AG10803 (cell line): ENCODE measurements at places on chromosomes 16 and 17.
A peak's percentile ranks its signal among the peaks of the same experiment; 100 is the strongest.

- no peak for DNase-seq
Observed at GRCh38 chr17:28578246-28579195, 1.8 kb upstream of the ALDOC start.

GRCh38 chr16:27977966-27978365 lies 85.5 kb downstream of the GSG1L start:
- peak; percentile 44 for DNase-seq

GRCh38 chr16:8907096-8907495 lies 24.9 kb downstream of the LITAFD start:
- peak; percentile 53 for DNase-seq

DNA sequence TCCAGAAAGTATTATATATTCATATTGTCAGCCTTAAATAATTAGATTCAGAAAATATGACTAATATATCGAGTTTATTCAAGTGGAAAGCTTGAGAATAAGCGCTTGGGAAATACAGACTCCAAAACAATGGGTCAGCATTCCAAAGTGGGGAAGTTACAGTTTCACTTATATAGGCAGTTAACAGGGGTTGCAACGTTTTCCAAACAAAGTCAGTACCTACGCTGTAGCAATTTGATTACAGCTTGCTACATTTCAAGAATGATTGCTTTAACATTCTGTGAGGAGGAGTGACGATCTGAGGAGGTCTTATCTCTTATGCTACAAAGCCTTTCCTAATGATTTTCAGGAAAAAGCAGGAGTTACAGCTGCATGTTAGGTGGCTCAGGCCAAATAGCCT lies 34.2 kb upstream of the HS3ST3A1 start:
- no peak for DNase-seq

- no peak for DNase-seq
Observed at GRCh38 chr16:78642621-78643285, 543.3 kb downstream of the WWOX start.

DNA sequence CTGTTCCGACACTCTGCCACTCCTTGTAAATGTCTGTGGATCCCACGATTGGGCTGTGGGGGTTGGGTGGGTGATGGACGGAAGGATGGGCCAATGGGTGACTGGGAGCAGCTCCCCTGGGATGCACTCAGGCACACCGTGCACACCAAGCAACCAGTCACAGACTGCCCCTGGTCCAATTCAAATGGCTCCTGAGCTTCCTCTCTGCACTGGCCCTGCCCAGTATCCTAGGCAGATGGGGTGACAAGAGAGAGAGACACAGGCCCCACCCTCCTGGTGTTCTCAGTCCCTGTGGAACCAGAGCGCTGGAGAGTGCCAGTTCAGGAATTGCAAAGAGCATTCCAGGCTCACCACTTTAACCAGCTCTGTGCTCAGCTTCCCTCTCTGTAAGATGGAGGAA lies 32.8 kb downstream of the BEAN1 start:
- DNase-seq, result peak; percentile 29

GRCh38 chr16:11170201-11170600 lies 85.8 kb downstream of the SOCS1 start:
- DNase-seq, result no peak

- DNase-seq, result no peak
Observed at GRCh38 chr16:68972013-68972412, 128.7 kb downstream of the TANGO6 start.

DNA sequence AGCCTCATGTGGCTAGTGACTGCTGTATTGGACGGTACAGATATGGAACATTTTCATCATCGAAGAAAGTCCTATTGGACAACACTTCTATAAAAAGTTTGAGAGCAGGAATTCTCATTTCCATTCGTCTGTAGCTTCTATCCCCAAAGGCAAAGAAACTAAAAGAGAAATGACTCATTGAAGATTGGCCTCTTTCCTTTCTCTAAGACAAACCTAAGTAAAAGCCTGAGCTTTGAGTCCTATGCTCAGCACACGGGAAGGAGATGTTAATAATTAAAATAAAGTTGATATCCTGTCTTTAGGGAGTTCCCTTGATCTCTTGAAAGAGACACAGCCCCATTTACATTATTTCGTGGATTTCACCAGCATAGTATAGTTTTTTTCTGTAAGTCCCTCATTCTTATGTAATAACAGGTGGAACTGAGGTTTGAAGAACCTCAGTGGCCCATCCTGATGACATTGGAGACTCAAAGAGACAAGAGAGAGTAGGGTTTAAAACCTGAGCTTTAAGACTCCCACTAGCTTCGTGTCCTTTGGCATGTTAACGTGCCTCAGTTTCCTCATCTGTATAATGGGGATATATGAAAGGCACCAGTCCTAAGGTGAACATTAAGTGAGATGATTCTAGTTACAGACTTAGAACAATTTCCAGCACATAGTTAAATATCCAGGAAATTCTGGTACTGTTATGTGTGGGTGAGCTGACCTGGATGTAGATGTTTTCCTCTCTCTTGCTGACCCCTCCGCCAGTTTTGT lies 174.0 kb downstream of the IRX3 start:
- DNase-seq, result no peak

DNA sequence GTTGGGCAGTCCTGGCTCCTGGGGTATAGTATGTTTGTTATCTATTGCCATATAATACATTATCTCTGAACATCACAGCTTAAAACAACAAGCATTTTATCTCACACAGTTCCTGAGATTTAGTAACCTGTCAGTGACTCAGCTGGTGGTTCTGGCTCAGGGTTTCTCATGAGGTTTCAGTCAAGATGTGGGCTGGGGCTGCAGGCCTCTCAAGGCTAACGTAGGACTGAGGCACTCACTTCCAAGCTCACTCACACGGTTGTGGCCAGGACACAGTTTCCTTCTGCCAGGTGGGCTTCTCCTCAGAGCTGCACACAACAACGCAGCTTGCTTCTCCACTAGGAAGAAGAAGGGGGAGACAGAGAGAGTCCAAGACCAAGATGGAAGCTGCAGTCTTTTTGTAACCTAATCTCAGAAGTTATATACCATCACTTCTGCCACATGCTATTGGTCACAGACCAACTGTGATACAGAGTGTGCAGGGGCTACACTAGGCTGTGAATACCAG lies 10.3 kb upstream of the MED13 start:
- no peak for DNase-seq

- no peak for DNase-seq
Observed at GRCh38 chr17:63221939-63222338, 224.2 kb downstream of the CYB561 start.

DNA sequence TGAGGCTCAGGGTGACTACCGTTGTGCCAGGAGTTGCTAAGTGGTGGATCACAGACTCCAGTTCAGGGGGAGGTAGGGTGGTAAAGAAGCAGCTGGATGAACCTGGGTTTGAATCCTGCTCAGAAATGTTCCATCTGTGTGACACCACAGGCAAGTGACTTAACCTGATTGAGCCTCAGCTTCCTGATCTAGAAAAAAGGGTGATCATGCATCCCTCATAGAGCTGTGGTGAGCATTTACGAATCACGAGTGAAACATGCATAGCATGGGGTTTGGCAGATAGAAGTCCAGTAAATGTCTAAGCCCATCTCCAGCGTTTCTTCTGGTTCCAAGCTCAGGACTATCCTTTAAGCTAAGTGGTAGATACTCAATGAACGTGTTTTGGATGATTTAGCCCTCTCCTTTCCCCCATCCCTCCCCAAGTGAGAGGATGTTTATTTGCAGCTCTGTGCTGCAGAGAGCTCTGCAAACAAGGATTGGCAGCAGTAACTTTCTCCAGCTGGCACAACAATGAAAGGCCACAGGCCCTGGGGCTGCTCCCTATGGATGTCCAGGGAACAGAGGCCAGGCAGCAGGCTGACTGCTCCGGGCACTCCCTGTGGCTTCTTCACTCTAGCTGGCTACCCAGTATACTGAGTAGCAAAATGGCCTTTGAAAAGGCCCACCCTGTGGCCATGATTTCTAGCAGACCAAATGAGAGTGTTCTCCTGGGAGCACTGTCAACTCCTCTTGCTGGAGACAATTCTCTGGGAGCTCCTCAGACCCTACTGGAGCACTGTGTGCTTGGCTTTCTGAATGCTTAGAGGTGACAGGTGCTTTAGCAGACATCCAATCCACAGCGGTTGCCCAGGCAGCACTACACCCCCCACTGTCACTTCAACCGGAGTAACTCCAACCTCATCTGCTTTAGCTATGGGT lies 21.3 kb downstream of the CA4 start:
- DNase-seq, result peak; percentile 32

DNA sequence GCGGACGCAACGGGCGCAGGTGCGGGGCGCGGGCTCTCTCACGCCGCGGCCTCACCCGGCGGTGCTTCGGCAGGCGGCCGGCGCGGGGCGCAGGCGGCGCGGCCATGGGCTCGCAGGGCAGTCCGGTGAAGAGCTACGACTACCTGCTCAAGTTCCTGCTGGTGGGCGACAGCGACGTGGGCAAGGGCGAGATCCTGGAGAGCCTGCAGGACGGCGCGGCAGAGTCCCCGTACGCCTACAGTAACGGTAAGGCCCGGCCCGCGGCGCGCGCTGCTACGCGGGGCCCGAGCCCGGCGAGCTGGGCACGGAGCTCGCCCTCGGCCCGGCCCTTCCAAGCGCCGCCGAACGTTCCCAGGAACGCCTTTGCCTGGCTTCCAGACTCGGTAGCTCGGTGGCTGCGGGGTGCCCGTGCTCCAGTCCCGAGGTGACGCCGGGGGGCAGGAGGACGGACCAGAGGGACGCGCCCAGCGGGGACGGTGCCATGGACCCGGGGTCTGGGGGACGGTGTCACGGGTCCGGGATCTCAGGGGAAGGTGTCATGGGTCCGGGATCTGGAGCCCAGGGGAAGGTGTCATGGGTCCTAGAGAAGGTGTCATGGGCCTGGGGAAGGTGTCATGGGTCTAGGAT lies 435 bp downstream of the RAB40C start:
- DNase-seq, result peak; percentile 50

- DNase-seq, result no peak
Observed at GRCh38 chr16:17801068-17801467, 330.3 kb upstream of the XYLT1 start.

GRCh38 chr16:67388591-67388990 lies 4.7 kb downstream of the TPPP3 start:
- no peak for DNase-seq

DNA sequence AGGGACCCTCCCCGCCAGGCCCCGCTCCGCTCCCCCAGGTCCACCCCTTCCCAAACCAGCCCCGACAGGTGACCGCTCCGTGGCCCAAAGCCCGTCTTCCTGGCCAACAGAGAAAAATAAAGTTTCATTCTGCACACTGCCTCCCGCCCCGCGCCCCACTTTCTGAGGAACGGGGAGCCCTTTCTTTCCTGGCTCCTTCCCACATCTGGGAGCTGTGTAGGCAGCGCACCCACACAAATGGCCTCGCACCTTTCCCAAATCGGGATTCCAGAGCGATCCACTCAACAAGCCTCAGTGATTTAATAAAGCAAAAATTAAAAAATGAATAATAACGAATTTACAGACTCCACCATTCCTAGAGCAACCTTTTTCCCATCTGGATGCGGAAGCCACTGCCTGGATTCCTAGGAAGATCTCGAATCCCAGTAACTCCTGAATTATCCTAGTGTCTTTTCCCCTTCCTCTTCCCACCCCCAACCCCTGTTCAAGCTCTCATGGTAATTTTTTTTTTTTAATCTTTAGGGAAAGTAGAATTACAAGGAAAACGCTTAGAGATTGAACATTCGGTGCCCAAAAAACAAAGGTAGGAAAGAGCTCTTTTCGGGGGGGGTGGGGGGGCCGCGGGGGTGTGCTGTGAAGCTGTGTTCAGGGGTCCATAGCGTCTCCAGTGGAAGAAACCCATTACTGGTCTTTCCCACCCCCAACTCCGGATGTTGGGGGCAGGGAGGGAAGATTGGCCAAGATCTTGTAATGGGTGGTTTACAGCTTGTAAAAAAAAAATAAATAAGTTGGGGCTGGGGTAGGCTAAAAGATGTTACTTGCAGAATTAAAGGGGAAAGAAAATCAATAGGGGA lies 1.6 kb downstream of the IGF2BP1 start:
- DNase-seq, result no peak

DNA sequence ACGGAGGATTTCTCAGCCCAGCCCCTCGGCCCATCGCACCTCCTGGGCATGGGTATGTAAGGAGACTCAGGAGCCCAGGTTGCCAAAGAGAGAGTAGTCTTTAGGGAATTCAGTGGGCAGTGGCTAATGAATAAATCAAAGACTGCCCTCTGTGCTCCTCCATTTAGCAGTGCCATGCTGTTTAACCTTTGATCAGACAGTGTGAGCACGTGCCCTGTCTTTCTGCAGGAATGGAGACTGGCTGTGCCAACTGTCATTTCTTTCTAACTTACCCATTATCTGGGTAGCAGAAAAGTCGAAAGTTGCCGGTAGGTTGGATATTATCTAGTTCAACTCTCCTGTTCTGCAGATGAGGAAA lies 62.4 kb downstream of the CDRT4 start:
- no peak for DNase-seq

DNA sequence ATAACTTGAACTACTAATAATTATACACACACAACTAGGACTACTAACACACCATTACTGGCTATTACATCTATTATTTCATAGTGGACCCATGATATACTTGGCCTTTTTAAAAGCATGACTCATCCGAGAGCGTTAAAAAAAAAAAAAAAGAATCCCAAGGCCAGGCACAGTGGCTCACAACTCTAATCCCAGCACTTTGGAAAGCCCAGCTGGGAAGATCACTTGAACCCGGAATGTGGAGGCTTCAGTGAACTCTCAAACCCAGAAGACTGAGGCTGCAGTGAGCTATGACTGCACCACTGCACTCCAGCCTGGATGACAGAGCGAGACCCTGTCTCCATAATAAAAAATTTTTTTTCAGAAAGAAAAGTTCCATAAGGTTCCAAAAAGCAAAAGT lies 3.1 kb downstream of the GLG1 start:
- no peak for DNase-seq

DNA sequence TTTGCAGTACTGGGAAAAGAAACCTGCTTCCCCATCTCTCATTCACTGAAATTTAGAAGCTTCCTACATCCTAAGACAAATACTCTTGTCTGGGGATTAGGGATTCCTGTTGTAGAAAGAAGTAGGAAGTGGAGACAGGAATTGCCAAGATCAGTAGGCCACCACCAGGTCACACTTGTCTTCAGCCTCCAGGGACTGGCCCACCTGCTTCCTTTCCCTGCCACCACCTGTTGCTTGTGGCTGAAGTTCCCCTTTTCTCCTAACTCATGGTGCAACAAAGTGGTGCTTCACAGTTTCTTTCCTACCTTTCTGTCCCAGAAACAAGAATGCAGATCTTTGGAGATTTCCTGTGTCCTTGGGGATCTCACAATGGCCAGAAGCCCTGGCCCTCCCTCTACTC lies 82.4 kb downstream of the WNT3 start:
- DNase-seq, result no peak

GRCh38 chr16:56542039-56542438 lies 22.2 kb upstream of the BBS2 start:
- no peak for DNase-seq

- DNase-seq, result no peak
Observed at GRCh38 chr17:29848737-29849136, 81.3 kb downstream of the SSH2 start.
